ENCODE measurements at places on chromosomes 1 and 21.
A peak's percentile ranks its signal among the peaks of the same experiment; 100 is the strongest.

- peak; percentile 83 for DNase-seq
Observed at GRCh38 chr21:40615505-40616376, 231.2 kb downstream of the DSCAM start.

DNA sequence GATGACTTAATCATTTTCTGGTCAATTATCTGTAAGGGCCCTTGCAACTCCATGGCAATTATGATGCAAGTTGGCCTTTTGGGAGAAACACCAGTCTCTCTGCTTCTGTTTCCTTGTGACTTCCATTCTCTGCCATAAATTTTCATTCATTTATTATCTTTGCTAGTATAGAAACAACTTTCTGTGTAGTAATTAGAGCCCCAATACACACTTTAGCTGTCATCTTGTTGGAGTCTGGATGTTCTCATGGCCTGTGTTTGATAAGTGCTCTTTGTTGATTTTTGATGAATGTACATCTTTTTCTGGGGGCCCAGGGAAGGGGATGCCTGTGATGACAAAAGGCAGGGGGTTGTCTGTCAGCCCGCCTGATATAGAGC, 22.4 kb downstream of the PROX1 start:
- DNase-seq = no peak

DNA sequence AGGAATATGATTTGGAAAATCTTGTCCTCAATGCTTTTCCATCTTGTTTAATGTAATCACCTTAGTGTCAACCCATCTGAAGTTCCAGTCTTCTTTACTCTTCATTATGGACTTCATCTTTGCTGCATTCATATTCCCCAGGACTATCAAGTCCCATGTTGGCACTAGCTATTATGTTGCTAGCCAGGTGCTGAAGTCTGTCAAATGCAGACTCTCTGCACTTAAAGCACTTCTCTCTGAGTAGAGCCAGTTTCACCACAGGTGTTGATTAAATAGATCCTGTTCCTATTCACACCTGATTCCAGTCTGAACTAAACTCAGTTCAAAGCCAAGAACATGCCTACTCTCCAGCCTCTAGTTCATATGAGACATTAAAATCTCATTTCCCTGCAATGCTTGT, 75.0 kb upstream of the PKN2 start:
- no peak for DNase-seq

DNA sequence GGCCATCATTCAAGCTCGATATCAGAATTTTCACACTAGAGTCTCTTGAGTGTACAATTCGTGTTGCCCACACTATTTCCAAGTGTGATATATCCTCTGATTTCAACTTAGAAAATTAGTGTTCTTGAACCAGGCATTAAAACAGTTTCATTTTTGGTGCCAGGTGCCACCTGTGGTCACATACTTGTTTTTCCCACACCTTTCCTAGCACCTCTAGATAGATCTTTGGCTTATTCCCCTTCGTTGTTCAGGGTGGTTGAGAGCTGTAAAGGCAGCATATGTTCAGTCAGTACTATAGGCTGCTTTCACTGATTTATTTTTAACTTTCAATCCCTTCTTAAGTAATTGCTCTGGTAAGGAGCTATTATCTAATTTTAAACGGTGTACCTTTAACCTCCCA, 131.1 kb downstream of the NEK7 start:
- no peak for DNase-seq

GRCh38 chr1:247639381-247639981, 34.1 kb downstream of the OR2G3 start:
- DNase-seq = no peak

DNA sequence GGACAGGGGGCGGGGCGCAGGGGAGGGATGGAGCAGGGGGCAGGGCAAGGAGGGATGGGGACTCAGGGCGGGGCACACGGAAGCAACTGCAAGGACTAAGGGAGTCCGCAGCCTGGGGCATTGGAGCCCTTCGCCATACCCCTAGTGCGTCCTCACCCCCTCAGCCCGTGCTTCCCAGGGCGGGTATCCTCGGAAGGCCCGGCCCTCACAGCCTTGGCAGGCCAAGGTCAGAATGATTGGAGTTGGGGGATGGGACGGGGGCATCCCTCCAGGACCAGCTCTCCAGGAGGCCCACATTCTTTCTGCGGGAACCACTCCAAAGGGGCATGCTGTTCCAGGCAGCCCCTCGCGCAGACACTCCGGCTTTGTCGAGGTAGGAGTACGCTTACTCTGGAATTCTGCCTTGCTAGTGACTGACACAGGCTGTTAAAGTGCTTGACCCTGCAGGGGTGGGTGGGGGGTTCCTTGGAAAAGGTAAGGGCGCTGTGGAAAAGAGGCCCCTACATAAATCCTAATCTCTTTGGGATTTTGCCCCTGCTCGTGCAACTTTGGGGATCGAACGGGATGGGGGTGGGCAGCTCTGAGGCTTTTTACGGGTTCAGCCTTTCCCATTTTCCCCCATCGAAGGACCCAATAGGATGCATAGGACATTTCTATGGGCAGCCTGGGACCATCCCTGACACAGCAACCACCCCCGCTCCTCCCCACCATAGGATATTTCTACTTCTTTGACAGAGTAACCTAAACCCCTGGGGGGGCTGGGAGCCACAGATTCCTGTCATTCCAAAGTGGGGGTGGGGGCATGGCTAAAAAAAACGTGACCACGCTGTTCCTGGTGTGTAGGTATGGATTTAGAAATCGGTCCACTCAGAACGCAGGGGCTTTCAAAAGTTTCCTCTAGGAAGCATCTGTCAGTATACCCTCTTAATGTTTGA, 738 bp upstream of the TRIM11 start:
- DNase-seq = no peak

GRCh38 chr1:26772687-26773086, 15.1 kb upstream of the PIGV start:
- DNase-seq = no peak

- DNase-seq = no peak
Observed at GRCh38 chr1:173332026-173332425, 124.9 kb upstream of the TNFSF4 start.

DNA sequence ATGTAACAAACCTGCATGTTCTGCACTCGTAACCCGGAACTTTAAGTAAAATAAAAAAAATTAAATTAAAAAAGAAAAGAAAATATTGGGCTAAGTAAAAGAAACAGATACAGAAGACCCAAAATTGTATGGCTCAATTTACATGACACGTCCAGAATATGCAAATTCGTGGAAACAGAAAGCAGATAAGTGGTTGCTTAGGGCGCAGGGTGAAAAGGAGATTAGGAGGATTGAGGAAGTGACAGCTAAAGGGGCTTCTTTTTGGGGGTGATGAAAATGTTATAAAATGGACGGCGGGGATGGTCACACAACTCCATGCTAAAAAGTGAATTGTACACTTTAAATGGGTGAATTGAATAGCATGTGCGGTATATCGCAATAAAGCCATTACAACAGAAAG, 27.4 kb upstream of the ZBTB21 start:
- no peak for DNase-seq

DNA sequence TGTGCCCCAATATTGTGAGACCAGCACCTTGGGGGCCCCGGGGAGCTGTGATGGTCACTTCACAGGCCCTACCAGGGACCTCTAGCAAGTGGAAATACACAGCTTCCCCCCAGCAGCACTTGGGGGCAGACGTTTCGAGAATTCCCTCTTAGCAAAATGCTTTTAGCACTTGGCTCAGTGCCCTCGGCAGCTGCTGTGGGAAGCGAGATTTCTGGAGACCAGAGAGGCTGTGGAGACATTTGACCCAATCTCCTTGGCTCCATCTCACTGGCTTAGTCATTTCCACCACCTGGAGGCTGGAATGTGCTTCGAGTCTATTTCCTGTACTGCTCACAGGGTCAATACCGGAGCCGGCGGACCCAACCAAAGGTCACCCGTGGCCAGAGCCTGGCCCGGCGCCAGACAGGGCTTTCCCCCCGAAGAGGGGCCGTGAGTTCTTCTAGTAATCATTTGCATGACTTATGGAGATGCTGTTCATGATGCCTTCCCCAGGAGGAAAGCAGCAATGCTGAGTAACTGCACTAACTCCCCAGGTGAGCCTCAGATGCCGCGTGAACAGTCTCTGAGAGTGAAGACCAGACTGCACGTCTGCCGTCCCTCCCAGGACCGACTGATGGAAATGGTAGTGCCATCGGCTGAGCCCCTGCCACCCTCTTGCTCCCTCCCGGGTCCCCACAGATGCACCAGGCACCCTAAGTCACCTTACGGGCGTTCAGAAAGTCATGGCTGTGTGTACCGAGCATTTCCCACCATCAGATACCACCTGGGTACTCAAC, 4.4 kb upstream of the C2CD2 start:
- DNase-seq = peak; percentile 92

DNA sequence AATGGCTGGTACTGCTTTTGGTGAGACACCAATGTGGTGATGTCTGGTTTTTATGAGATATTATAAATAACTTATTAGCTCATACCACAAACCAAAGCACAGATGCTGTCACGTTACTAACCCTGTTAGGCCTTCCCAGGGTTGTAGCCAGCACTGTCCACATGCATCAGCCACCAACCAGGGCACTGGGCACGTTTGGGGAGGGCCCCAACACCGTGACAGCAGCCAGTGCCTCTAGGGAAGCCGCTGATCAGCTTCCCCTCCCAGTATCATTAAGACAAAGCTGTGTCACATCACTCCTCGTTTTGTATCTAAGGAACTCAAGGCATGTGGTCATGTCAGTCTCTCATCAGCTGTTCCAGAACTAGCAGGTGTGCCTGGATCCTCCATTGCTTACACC, 13.9 kb downstream of the URB1 start:
- DNase-seq = no peak

DNA sequence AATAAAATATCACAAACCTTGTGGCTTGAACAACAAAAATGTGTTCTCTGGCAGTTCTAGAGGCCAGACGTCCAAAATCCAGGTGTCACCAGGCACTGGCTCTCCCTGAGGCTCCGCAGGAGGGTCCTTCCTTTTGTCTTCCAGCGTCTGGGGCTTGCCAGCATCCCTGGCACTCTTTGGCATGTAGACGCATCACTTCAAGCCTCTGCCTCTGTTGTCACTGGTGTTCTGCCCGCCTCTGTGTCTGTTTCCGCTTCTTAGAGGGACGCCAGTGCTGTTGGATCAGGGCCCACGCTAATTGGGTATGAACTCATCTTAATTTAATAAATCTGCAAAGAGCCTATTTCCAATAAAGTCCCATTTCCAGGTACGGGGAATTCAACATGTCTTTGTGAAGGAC, 273.7 kb upstream of the C1orf174 start:
- DNase-seq = no peak

DNA sequence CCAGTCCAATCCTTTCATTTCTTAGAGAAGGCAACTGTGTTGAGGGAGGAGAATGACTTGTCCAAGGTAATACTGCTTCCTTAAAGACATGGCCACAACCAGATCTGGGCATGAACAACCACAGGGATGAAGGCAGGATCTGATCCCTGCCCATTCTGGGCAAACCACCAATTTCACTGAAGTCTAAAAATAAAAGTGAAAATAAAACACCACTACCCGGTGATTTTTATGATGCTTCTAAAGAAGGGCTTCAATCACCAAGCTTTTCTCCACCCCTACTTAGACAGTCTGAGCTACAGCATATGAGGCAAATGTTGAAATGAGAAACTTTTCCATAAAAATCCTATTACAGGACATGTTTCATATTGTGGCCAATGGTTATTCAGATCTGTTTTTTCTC, 133.0 kb downstream of the PTPN14 start:
- no peak for DNase-seq
